ENCODE measurements at places on chromosomes 7 and 10. TPM values are rescaled to one million over a fixed set of nuclear protein-coding genes. Genes with fewer than 3 reads are reported as not detected.

DNA sequence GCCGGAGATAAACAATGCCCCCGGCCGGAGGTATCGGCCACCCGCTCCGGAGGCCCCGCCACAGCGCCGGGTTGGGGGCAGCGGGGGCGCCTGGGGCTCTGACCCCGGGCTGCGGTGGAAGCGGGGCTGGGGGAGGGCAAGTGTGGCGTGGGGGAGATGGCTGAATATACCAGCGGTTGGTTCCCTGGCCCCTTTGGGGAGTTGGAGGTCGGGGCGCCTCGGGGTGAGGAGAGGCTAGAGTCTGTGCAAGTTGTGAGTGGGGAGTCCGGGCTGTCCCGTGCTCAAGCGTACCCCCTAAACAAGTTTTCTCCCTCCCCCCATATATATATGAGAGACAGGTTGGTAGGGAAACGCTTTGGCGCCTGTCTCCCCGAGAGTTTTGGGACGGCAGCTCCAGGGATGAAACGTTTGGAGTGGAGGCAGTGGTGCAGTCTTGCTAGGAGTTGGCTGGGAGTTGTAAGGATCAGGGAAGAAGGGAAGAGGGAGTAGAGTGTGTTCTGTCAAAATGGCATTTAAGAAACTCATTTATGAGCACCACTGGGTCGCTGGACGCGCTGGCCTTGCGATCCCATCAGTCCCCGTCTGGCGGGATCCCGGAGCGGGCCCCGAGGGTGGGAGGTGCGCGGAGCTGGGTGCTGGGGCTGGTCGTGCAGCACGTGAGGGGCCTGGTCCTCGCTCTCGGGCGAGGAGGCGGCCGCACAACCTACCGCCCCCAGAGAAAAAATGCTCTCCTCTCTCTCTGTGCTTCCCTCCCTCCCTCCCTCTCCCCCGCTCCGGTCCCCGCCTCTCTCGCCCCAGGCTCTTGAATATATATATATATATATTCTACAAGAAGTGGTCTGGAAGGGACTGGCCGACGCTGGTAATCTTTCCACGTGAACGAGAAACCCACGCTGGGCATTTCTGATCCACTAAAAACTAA is 1.1 kb downstream of the TET1 start:
- no peaks in the 10 kb centered on the region for H3K27me3 ChIP-seq
- peaks cover 35% of the 10 kb centered on the region for H3K4me1 ChIP-seq
- no peaks in the 10 kb centered on the region for H3K36me3 ChIP-seq
- peak; percentile 69 for DNase-seq

- peaks cover 7% of the 10 kb centered on the region for H3K4me1 ChIP-seq
- H3K27me3 ChIP-seq = peaks cover 66% of the 10 kb centered on the region
- peak overlapping the region; percentile 98 for H3K4me3 ChIP-seq
- H3K27ac ChIP-seq = no peak overlapping the region
- H3K36me3 ChIP-seq = no peaks in the 10 kb centered on the region
- DNase-seq = peak; percentile 55
Observed at GRCh38 chr10:6200734-6201515, 1.8 kb upstream of the PFKFB3 start.

- no peak overlapping the region for H3K4me3 ChIP-seq
- no peak overlapping the region for H3K27ac ChIP-seq
- peak; percentile 75 for DNase-seq
- no peaks in the 10 kb centered on the region for H3K27me3 ChIP-seq
- peaks cover 12% of the 10 kb centered on the region for H3K4me1 ChIP-seq
Observed at GRCh38 chr10:53601260-53601875, 828.8 kb upstream of the MBL2 start.

DNA sequence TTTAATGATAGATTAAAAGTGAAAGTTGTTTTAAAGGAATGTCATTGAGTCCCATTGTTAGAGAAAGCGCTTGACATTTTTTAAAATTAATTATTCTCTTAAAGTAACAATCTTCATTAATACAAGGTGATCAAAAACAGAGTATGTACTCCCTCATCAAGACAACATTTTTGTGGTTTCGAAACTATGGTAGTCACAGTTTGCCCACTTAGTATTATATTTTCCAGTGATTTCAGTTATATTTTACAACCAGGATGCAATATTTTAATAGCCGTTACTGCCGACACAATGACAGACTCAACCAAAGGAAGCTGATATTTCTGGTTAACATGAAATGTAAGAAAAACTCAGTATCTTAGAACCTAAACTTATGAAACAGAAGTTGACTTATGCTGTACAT is 31.3 kb downstream of the MKX start:
- H3K4me1 ChIP-seq = no peaks in the 10 kb centered on the region
- H3K36me3 ChIP-seq = no peaks in the 10 kb centered on the region
- no peak overlapping the region for H3K4me3 ChIP-seq
- H3K27ac ChIP-seq = no peak overlapping the region
- no peak for DNase-seq

DNA sequence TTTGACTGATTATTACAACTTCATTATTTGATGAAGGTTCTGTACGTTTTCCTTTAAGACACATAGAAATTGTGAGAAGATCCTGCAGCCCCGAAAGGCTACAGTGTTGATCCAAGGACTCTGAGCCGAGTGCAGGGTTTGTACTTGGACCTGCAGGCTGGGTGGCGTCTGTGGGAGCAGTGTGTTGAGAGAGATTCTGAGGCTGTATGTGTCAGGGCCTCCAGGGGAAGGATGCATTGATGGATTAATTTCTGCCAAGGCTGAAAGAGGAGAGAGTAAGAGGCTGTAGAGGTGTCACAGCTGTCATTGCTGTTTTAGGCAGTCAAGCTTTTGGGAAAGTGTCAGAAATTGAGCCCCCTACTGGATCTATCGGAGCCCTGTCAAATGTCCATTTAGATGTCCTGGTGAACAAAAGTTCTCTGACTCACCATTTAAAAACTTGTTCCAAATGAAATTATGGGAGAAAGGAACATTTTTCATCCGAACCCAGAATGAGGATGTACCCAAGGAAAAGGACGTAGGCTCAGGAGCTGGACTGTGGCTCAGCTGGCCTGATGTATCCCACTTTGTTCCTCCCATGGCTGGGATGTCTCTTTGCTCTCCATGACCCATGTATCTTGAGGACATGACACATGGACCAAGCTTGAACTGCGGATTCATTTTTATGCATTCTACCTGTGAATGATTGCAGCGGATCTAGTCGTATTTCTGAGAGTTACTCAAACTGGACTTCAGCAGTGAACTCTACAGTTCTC is 102.2 kb downstream of the TCF7L2 start:
- H3K4me1 ChIP-seq = peaks cover 94% of the 10 kb centered on the region
- no peak for DNase-seq
- H3K36me3 ChIP-seq = no peaks in the 10 kb centered on the region
- no peak overlapping the region for H3K4me3 ChIP-seq

The PLAU gene
- 13.3 TPM for total RNA-seq

Data from GM23338 (cell line).